ENCODE measurements at places on chromosomes 13 and 19. TPM values are rescaled to one million over a fixed set of nuclear protein-coding genes. Genes with fewer than 3 reads are reported as not detected.

POU4F1 gene
- not detected for total RNA-seq

- no peak for DNase-seq
Observed at GRCh38 chr19:51551673-51552432, 19.2 kb upstream of the ZNF175 start.

DNA sequence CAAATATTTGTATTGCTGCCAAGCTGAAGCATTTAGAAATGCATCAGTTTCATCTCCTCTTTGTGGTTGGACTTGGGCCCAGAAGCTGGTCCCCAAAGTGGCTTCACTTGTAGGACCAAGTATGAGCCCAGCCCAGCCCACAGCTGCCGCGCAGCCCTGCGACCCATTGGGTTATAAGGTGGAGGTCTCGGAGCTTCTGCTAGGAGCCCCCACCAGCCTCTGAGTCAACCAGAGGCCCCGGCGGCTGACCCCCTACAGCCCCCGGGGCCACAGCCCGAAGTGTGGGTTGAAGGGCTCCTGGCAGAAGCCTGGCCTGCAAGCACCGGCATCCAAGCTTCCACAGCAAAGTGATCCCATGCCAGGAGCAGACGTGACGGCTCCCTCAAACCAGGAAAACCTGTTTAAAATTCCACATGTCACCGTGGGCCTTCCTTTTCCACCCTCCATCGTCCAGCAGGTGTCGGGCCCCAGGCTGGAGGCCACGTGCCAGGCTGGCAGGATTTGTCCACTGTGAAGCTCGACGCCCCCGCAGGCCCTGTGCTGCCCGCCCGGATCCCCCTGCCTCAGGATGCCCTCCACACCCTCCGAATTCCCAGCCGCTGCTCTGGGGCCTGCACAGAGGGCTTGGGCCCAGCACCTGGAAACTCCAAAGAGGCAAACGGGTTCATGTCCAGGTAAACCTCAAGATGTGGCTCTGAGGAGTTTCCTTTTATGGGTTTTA is 54.7 kb downstream of the C13orf46 start:
- DNase-seq: no peak

GRCh38 chr13:40640202-40640601 is 26.2 kb downstream of the FOXO1 start:
- no peak for DNase-seq

GRIK5 gene
- 0.05 TPM for total RNA-seq

GRCh38 chr19:44735011-44735410 is 13.5 kb upstream of the BCL3 start:
- no peak for DNase-seq

DEDD2 gene
- 29.4 TPM for total RNA-seq

PSG3 gene
- not detected for total RNA-seq

- DNase-seq: no peak
Observed at GRCh38 chr19:1276628-1277022, 1.3 kb downstream of the FAM174C start.

- DNase-seq: no peak
Observed at GRCh38 chr13:67827992-67828391, 597.9 kb upstream of the PCDH9 start.

DNA sequence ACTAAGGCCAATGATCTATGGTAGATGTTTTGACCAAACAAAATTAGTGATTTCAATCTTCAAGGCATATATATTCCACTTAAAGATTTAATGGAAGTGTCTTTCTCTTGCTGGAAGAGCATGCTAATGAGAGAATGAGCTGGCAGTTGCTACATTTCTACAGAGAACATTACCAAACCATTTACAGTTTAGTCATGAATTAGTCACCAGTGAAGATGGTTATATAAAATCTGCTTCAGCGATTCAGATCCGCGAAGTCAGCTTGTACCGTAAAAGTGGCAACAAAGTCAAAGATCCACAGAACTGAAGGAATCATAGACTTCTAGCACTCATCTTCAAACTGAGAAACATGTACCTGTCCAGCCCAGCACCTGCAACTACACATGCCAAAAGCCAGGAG is 156.3 kb downstream of the SLITRK5 start:
- DNase-seq: no peak

DNA sequence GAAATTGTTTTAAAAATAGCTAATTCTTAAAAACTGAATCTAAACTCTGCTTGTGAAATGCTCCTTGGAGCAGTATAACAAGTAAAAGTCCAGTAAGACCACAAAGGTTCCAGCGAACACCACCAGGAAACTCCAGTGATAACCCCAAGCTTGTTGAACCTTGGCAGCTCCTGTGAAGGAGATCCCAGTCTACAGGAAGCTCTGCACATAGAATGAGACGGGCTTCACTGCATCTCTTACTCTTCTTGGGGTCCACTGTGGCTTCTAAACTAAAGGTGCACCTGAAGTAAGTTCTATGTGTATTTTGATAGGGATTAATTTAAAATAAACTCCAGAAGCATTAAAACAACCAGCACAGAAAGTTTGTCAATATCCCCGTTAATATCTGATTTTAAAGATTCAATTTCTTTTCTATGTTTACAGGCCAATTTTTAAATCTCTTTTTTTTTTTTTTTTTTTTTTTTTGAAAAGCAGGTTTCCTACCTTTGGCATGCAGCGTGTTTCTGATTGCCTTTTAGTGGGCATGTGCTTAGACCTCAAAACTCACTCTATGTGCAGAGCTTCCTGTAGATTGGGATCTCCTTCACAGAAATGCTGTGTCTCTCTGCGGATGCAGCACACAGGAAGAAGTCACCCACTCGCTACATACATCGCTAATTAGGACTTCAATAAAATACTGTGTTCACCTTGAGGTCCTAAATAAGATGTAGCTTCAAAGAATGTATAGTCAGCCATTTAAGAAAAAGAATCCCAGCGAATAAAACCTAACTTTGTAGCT is 508.5 kb downstream of the KLF12 start:
- DNase-seq: no peak

GRCh38 chr13:112741835-112742570 is 52.2 kb downstream of the ATP11A start:
- DNase-seq: no peak

DNA sequence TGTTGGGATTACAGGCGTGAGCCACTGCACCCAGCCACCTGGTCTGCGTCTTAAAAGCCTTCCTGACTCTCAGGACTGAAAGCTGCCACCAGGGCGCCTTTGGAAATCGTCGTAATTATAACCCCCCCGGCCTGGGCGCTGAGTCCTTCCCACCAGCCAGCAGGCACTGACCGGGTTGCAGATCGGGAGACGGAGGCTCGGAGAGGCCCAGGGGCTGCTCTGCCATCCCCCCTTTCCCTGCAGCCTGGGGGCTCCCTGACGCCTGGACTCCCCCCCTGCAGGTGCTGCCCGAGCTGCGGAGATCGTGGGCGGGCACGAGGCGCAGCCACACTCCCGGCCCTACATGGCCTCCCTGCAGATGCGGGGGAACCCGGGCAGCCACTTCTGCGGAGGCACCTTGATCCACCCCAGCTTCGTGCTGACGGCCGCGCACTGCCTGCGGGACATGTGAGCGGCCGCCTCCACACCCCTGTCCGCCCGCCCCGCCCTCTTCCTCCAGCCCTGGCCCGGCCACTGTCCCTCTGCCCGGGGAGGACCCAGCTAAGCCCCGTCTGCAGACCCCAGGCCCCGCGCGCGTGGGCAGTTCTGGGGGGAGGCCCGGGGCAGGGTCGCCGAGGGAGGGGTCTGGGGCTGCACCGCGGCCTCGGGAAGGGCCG is 2.5 kb downstream of the PRTN3 start:
- no peak for DNase-seq

ENOX1 gene
- 0.23 TPM for total RNA-seq

NDUFB7 gene
- total RNA-seq: 199 TPM

IRGC gene
- not detected for total RNA-seq

GRCh38 chr13:48842316-48842715 is 133.4 kb upstream of the FNDC3A start:
- DNase-seq: peak; percentile 63

GRCh38 chr19:11534538-11534937 is 4.1 kb upstream of the CNN1 start:
- no peak for DNase-seq

DNA sequence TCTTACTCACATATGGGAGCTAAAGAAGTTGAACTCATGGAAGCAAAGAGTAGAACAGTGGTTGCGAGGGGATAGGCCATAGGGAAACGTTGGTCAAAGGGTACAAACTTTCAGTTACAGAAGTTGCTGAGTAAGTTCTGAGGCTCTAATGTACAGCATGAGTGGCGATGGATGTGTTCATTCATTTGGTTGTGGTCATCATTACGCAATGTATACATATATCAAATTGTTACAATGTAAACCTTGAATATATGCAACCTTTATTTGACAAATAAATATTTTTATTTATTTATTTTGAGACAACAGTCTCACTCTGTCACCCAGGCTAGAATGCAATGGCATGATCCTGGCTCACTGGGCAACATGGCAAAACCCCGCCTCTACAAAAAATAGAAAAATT is 38.7 kb downstream of the ZIC5 start:
- DNase-seq: no peak

- no peak for DNase-seq
Observed at GRCh38 chr13:80712026-80712425, 371.1 kb upstream of the SPRY2 start.

NANOS3 gene
- total RNA-seq: not detected

GRCh38 chr13:60078226-60078625 is 85.5 kb downstream of the DIAPH3 start:
- no peak for DNase-seq

DNA sequence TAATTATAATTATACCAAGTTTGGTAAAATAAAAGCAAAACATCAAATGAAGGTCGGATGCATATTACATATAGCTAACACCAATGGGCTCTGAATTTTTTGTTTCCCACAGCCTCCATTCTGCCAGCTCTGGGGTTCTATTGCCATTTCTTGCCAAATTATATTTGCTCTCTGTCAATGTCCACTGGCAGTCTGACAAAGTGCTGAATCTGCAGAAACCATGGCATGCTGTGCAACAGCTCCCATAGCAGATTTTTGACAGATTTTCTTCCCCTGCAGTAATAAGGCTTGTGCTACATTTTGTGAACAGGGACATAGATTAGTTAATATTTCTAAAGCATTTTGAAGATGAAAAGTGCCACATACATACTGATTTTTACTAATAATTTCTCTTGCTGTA is 1102.1 kb downstream of the DIAPH3 start:
- no peak for DNase-seq

GGN gene
- 0.34 TPM for total RNA-seq

- peak; percentile 82 for DNase-seq
Observed at GRCh38 chr13:21478881-21479808, 20.0 kb upstream of the ZDHHC20 start.

DNA sequence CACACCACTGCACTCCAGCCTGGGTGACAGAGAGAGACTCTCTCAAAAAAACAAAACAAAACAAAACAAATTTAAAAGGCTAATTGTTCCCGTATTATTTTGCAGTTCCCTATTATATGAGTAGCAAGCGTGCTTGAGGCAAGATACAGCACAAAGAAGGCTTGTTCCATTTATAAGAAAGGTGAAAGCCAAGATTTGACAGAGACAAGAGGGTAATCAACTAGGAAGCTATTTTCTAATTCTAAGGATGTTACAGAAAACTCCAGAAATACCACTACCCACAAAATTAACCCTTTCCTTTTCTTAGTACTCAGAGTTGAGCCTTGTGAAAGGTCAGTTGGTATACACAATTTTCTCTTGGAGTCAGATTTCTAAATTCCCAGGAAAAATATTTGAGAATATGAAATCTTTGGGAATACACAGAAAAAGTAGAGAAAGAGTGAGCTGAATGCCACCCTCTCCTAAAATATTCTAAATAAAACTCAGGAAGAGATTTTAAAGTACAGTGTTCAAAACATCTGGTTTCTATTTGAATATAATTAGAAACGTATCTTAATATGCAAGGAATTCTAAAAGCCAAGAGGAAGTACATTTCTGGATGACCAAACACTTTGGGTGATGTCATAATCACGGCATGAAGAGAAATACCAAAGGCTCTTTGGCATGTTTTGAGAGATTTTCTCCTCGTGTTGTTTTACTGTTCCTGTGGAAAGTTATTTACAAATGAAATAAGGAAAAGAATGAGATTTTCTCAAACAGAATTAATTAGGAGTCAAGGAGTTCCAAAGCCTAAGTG is 63.0 kb upstream of the FLT1 start:
- DNase-seq: peak; percentile 66
